DMS153 (cell line): ENCODE measurements at places on chromosomes 1 and 21.

GRCh38 chr1:111821121-111821745 is 65.5 kb downstream of the DDX20 start:
- no peak for DNase-seq

- DNase-seq, result no peak
Measured at GRCh38 chr21:35579520-35580293, 480.6 kb downstream of the SETD4 start.

GRCh38 chr1:201982082-201982622 is 296 bp upstream of the RNPEP start:
- DNase-seq, result peak; percentile 40

DNA sequence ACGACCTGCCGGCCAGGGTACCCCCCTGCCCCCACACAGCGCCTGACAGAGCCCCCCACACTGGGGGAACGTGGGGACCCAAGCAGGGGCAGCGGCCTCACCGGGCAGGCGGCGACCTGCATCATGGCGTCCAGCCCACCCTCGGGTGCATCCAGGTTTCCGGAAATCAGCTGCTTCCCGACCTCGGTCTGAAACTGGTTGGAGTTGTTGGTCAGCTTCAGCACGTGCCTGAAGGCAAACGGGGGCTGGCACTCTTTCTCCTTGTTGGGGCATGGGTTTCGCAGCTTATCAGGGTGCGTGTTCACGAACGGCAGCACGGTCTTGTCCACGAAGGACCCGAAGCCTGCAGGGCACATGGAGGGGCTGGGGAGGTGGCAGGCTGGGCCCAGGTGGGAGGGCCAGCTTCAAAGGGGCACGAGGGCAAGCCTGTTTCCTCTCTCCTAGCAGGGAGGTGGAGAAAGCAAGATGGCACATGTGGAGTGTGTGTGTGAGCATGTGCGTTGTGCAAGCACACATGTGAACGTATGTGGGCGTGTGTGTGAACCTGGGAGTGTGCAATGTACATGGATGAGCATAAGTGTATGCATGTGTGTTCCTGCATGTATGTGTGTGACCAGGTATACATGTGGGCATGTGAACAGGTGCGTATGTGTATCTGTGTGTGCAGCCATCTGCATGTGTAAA is 19.2 kb downstream of the ITGB2 start:
- DNase-seq, result no peak

DNA sequence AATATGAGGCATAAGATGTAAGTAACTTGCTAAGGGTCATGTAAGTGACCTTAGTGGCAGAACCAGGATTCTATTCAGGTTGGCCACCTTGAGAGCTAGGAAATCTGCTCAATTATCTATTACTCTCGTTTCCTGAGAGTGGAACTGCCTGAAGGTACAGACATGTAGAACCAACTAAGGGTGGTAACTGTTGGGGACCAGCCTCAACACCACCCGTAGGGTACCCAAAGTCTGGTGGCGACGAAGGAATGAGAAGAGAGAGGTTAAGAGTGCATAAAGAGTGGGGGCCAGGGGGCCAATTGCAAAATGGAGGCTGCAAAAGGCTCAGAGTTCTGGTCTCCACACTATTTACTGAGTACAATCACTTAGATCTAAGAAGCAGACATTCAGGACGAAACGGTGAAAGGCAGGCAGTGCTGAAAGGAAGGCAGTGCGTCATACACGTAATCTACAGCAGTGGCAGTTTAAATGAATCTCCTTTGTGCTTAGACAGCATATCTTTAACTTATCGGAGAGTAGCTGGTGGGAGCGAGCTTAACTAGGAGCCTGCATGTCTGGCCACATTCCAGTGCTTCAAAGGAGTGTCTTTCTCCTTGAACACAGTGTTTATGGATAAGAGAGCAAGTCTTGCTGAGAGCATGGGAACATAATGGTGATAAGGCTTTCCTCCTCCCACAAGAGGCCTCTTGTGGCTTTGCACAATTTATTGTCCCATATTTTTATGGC is 25.0 kb downstream of the SRSF4 start:
- no peak for DNase-seq

DNA sequence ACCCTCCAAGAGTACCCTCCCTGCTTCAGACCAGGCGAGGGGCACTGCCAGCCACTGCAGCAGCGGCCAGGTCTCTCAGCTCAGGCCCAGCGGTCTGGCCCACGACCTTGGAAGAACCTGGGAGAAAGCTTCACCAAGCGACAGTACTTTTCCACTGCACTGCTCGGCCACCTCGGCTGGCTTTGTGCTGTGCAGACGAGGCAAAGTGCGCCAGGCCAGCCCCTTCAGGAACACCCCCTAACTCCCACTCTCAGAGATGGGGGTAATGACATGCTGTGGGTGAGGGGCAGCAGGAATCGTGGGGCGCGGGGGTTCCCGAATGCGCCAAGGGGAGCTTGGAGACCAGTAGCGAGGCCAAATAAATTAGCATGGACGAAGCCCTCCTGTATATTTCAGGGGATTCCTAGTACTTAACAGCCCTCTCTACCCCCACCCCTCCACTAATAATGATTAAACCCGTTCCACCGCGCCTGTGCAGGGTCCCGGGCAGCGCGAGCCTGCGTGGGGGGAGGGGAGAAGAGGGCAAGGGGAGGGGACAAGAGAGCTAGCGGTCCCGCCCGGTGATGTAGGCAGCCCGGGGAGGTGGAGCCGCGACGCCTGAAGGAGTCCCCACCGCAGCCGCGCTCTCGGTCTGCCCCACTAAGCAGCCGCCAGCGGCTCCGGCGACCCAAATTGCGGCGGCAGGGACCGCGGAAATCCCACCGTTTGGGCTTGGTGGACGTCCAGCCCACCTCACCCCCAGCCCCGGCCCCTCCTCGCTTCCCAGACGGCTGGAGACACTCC is at the start of gene FAM43B:
FAM43B (plus strand) TSS at position 629 of the 783 bp plus-strand sequence. CDS start 401 bp downstream, outside the sequence.
- no peak for DNase-seq

GRCh38 chr1:53498555-53499131 is 39.4 kb downstream of the DMRTB1 start:
- DNase-seq, result no peak

DNA sequence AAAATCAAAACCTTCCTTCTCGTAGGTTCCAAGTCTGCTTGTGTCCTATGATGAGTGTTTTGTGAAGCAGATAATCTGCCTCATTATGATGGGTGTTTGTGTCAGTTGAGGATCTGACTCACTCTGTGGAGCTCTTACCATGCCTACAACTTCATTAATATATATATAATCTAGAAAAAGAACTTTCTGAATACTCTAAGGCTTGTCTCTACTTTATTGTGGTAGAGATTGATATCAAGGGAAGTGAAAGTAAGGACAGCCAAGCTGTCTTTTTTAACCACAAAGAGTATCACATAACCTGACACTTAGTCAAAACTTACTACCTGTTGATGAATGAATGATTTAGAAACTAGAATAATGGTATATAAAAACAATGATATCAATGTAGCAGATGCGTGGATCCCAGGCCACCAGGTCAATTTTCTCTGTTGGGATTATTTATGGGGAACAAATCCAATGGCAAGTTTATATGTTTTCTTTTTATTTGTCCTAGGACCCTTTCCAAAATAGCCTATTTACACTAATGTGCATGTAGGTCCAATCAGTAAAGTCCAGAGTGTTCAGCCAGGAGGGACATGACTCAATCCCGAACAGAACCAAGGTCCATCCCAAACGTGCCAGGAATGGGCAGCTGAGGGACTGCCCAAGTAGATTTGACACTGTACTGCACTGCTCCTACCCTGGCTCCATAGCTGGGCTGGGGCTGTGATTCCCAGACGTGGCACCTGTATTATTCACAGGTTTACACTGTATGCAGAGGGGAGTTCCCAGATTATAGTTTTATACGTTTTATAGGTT is 182.3 kb upstream of the GREM2 start:
- DNase-seq, result no peak

DNA sequence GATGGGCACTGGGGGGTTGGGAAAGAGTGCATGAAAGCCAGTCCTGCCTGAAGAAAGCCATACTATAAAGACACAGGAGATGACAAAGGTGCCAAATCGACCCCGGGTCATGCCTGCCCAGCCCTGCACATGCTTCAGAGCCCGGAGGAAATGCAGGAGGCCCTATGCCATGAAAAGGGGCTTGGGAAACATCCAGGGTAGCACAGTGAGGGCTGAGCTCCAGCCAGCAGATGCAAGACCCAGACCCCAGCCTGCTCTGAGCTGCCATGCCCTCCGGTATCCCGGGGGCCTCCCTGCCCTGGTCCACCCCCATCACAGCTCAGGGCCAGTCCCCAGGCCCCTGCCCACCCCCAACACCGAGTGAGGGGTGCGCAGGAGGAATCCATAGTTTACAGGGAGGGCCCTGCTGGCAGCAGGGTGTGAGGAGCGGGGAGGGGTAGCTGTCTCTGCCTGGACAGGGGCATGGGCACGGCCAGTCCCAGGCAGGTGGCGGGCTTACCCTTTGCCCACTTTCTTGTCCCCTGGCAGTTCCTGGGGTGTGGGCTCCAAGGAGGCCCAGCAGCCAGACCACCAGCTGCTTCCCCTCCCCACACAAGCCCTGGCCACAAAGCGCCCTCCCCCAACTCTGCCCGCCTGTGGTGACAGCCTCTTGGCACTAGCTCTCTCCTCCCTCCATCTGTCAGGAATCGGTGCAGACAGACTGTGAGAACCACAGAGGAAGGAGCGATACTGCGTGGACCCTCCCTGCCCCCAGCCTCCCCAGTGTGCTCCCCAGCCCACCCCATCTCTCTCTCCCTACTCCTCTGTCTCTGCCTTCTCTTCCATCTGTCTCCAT is 16.8 kb downstream of the LRP8 start:
- DNase-seq, result no peak

DNA sequence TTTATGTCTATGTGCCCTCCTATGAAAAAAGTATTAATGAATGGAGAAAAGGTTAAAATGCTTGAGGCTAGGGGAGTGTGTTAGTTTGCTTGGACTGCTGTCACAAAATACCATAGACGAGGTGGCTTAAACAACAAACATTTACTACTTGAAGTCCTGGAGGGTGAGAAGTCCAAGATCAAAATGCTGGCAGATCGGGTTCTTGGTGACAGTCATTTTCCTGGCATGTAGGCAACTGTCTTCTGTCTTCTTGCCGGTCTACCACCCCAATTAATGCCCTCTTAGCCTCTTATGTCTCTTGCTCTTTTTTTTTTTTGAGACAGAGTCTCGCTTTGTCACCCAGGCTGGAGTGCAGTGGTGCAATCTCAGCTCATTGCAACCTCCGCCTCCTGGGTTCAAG is 15.0 kb downstream of the ARID1A start:
- DNase-seq, result no peak

DNA sequence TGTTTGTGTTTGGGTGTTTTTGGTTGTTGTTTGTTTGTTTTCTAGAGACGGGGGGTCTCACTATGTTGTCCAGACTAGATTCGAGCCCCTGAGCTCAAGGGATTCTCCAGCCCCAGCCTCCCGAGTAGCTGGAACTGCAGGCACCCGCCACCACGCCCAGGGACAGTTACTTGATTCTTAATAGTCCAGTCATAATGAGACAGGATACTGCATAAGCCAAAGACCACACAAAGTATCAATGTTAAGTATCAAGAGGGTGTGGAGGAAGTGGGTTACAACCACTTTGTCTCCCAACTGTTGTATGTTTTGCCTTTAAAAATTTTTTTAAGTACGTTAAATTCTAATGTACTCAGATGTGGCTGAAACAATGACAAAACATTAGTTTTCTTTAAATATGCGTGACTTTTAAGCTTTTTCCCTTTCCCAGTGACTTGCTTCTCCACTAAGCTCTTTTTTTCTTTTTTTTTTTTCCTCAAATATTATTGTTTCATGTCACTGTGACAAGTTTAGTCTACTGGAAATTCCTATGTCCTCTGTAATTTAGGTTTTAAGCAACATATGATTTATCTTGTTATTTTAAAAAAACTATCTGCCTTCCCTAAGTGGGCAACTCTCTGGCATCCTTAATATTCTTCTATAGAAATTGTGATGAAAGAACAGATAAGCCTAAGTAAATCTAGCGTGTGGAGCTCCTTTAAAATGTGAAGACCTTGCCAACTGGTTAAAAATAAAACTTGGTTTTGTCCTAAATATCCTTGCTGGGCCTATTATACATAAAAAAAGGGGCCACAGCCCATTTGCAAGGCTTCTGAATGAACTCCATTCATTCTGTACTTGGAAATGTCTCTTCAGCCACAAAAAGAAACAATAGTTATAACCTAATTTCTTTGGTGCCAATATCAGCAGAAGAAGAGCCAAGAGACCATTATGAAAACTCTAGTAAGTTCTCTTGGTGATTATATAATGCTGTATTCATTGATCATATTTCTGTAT is 56.2 kb upstream of the DPH5 start:
- no peak for DNase-seq

DNA sequence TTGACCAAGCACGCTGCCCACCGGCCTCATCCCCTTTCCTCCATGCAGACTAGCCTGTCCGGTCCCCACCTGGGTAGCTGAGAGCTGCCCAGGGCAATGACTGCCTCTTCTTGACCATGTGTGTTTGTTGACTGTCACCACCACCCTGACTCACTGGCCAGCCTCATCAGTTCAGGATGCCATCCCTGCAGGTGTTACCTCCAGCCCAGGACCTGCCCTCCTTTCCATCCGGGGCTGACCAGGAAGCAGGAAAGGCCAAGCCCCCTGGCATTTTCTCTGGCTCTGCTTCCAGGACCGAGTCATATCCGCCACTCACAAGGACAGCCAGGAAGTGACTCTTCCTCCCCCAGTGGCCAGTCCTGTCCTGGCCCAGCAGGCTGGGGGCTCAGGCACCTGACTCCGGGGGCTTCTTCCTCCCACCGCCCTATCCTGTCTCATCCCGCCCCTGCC is 17.1 kb downstream of the EPHA2 start:
- DNase-seq, result no peak

GRCh38 chr1:221921936-221922335 is 180.0 kb upstream of the DUSP10 start:
- DNase-seq, result no peak

GRCh38 chr1:193031431-193031830 is 27.7 kb downstream of the UCHL5 start:
- DNase-seq, result no peak

GRCh38 chr1:28132171-28133167 is 44.0 kb downstream of the PTAFR start:
- DNase-seq, result no peak

DNA sequence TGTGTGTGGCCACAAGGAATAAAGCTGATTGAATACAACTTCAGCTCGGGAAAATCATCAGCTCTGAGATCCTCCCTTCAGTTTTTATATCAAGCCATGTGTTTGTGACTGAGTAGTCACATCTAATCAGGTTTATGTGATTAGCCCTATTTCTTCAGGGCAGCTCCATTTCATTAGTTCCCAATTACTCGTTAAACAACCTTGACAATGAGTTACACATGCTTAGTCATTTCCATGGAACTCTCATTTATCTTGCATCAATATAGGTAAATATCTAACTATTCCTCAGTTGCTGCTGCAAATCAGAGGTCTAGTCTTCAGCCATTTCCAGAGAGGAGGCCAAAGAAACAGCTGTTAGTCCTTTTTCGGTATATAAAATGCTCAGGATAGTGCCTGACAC is 16.3 kb downstream of the CRB1 start:
- DNase-seq, result no peak

DNA sequence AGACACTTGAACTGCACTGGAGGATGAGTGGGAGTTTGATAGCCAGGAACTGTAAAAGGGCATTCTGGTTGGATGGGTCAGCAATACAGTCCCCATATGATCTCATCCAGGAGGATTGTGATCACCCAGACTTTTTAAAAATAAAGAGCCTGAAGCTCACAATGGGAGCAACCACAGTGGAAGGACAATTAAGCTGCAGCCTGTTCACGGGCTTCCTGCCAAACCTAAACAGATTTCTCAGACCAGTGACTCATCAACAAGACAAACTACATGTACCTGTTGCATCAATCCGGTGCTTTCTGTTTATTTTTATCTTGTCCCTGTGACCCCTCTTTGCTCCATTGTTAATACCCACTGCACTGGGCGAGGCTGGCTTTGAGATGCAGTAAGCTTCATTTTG is 52.3 kb downstream of the PAPPA2 start:
- peak; percentile 89 for DNase-seq
